ENCODE measurements at places on chromosomes 3 and 15. TPM values are rescaled to one million over a fixed set of nuclear protein-coding genes. Genes with fewer than 3 reads are reported as not detected.

DNA sequence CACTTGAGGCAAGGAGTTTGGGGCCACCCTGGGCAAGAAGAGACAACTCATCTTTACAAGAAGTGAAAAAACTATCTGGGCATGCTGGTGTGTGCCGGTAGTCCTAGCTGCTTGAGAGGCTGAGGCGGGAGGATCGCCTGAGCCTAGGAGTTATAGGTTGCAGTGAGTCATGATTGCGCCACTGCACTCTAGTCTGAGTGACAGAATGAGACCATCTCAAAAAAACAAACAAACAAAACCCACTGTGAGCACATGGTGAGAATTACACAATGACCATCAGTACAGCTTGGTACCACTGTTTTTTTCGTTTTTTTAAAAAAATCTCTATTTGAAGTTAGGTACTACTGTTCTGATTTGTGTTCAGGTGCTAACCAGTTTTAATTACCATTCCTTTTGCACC is 13.6 kb downstream of the VPS39 start:
- no peak for DNase-seq

GRCh38 chr15:41967506-41968206 is 4.7 kb downstream of the EHD4 start:
- DNase-seq: peak; percentile 71

DNA sequence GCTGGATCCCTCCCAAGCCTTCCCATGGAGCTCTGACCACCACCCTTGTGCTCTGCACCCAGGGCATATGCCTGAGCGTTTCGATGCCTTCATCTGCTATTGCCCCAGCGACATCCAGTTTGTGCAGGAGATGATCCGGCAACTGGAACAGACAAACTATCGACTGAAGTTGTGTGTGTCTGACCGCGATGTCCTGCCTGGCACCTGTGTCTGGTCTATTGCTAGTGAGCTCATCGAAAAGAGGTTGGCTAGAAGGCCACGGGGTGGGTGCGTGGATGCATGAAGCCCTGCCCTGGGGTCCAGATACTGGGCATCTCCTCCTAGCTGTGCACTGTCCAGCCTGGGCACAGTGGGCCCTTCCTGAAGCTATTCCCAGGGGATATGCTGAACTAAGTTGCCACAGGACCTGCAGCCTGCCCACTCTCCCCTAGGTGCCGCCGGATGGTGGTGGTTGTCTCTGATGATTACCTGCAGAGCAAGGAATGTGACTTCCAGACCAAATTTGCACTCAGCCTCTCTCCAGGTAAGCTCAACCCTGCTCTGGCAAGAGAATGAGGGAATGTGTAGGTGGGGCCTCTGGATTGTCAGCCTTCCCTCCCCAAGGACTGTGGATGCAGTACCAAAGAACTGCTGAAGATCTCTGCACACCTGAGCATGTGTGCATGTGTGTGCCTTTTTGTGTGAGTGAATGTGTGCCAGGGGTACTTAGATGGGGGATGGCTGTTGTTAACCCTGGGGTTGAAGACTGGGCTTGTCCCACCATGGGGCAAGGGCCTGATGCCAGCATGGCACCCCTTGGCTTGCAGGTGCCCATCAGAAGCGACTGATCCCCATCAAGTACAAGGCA is 2.1 kb downstream of the MYD88 start:
- no peak for DNase-seq

DNA sequence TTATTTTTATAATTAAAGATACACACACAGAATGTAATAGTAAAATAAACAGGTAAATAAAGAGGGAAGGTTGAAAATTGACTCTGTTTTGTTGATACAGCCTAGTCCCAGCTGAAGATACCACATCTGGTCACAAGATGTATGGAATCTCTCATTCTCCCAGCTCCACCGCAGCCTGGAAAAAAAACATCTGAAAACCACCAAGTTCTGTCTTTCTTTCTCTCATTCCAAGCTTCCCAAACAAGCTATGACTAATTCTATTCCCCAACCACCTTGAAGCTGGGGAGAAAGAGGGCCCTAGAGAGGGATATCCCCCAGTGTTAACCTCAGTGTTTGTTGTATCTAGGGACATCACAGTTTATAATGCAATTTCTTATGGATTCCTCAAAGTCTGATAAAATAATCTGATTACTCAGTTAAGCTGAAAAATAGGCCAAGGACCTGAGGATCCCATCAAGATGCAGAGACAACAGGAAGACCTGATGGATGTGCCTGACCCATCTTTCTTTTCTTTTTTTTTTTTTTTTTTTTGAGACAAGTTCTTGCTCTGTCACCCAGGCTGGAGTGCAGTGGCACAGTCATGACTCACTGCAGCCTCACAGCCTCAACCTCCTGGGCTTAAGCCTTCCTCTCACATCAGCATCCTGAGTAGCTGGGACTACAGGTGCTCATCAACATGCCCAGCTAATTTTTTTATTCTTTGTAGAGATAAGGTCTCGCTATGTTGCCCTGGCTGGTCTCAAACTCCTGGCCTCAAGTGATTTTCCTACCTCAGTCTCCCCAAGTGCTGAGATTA is 38.1 kb downstream of the SRGAP3 start:
- DNase-seq: no peak

DNA sequence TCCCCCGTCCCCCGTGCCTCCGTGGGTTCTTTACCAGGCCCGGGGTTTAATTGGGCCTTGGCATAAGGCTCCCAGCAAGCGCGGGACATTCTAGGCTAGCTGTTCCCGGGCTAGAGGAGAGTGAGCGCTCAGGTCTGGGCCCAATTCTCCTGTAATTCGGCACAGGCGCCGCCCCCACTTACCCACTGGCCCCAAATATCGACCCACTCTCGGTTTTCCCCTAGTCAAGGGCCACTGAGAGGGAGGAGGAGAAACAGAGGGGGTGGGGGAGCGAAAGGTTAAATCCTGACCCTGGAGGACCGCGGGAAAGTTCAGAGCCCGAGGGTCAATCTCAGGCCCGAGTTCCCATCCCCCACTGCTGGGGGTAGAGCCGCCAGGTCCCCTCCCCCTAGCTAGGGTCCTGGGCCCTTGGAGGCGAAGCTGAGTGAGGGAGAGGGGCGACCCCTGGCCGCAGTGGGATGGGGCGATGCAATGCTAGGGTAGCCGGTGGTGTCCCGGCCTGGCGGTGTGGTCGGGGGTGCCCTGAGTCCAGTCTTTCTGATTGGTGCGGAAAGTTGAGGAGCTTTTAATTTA is 8.5 kb upstream of the ONECUT1 start:
- DNase-seq: no peak

GRCh38 chr3:51712963-51713362 is 6.1 kb downstream of the GRM2 start:
- DNase-seq: no peak

- DNase-seq: no peak
Measured at GRCh38 chr3:61158216-61158615, 93.0 kb downstream of the FHIT start.

DNA sequence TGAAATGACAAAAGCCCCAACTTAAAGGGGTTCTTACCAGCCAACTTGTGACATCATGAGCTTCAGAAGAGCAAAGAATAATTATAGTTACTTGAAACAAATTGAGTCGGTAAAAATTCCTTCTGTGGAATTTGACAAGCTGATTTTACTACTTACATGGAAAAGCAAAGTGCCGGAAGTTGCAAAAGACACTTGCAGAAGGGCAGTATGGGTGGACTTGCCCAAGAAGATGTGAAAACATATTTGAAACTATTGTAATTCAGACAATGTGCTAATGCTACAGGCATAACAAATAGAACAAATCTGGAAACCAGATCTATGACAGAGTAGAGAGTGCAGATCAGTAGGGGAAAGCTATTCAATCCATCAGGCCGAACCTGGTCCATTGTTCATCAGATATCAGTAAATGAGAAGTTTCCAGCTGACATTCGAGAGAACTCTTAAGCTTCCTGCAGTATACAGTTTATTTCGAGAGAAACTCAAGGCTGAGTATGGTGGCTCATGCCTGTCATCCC is 2.5 kb upstream of the KIF7 start:
- DNase-seq: no peak

DNA sequence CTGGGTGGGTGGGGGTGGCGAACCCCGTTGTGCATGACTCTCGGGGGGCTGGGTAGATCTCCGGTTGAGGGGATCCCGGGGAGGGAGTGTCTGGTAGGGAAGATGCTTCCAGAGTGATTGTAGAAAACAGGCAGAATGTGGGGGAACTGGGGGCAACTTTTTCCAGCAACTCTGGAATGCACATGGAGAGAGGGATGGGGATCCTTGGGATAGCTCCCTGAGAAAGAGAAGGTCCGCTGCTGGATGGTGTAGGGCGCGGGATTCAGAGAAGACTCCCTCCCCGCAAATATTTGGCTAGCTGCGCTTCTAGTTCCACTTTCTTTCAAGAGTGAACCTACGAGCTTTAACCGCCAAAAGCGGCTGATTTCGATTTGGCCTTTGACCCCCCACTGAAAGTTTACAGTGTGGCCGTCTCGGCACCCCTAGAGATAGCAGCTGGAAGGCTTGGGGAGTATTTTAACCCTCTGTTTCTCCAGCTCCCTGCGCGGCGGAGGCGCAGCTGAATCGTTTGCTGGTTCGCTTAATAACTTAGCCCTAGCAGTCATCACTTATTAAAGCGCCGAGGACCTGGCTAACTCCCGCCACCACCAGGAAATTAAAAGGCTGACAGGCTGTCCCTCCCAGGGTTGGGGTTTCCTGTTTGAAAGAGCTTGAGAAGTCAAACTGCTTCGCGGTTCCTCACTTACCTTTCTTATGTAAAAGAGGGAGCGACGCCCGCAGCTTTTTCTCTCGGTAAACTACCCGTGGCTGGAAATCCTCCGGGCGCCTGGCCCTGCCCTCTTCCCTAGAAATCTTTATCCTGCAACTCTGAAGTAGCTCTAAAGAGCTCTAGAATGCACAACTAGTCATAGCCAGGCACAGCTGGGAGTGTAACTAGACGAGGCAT is 1.2 kb downstream of the PHLDB2 start:
- DNase-seq: peak; percentile 84

GRCh38 chr15:33315044-33315443 is 4.3 kb downstream of the RYR3 start:
- no peak for DNase-seq

DNA sequence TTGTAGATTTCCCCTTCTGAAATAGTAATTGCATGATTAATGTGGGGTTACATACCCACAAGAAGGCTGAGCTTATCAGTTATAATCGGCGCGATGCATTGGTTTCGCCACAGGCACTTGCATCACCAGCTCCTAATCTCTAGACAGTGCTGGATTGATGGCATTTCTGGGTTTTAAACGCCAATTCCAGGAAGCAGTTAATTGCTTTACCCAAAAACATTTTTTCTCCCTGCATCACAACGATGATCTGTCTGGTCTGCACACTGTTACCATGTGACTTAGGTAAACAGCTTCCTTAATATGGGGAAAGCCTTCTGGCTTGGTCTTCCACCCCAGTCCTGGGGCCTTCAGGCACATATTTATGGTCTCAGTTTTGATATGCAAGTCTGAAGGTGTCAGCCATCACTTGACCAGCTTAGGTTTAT is 70.0 kb upstream of the HEG1 start:
- DNase-seq: no peak

DNA sequence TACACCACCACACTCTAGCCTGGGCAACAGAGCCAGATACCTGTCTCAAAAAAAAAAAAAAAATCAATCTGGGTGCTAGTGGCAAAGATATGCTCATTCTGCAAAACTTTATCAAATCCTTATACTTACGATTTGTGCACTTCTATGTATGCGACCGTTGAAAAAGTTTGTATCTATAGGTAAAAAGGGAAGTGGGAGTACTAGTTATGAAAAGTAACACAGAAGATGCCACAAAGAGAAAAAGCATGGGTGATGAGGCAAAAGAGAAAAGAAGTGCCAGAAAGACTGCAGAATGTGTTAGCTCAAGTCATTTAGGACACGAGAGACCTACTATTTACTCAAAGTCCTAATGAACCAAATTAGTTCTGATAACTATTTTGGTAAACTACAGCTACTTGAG is 407.8 kb downstream of the SHQ1 start:
- no peak for DNase-seq

GRCh38 chr15:88015228-88015860 is 241.2 kb downstream of the NTRK3 start:
- DNase-seq: no peak

GRCh38 chr3:114460459-114460858 is 166.6 kb downstream of the TIGIT start:
- no peak for DNase-seq

GRCh38 chr15:35737441-35737840 is 191.5 kb upstream of the DPH6 start:
- no peak for DNase-seq

DNA sequence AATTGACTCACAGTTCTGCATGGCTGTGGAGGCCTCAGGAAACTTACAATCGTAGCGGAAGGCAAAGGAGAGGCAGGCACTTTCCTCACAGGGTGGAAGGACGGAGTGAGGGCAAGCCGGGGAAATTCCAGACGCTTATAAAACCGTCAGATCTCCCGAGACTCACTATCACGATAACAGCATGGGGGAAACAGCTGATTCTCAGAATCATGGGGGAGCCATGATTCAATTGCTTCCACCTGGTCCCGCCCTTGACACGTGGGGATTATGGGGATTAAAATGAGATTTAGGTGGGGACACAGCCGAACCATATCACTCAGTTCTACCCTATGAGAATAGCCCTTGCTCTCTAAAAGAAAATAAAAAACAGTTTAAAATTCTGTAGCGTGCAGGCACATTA is 13.4 kb upstream of the SYNPR start:
- DNase-seq: no peak

DNA sequence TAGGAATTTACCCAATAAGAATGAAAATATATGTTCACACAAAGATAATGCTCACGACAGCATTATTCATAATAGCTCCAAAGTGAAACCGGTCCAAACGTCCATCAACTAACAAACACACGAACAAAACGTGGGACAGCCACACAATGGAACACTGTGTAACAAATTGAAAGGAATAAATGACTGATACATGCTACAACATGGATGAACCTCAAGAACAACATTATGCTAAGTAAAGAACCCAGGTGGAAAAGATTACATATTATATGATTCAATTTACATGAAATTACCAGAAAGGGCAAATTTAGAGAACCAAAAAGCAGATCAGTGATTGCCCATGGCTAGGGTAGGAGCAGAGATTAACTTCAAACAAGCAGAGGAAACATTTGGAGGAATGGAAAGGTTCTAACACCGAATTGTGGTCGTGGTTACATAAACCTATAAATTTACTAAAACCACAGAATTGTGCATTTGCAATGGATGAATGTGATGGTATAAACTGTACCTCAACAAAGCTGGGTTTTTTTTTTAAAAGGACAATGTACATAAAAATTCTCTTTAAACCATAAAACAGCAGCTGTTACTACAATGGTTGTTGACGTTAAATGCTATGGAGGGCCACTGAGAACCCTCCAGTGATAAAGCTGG is 76.3 kb downstream of the XXYLT1 start:
- DNase-seq: no peak

- no peak for DNase-seq
Measured at GRCh38 chr3:38353151-38353550, 6.6 kb downstream of the XYLB start.

DNA sequence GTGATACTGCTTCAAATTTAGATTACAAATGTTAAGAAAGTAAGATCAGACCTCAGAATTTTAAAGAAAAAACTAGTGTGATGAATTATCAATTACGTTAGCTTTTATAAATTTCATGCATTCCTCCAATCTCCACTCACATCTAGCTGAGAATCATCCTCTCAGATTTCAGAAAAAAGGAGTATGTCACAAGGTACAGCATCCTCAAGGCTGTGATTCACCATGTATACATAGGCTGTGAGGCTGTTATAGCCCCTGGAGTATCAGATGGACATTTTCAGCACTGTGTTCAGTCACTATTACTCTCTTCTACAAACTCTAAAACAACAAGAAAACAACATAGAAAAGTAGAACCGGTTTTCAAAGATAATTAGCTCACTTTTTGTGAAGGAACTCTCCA is 214.4 kb downstream of the PCCB start:
- no peak for DNase-seq

The PIGX gene
- 21.9 TPM for total RNA-seq

The PLSCR5 gene
- not detected for total RNA-seq

The NME9 gene
- 1.8 TPM for total RNA-seq

The GHSR gene
- not detected for total RNA-seq
